ENCODE measurements at places on chromosomes 11 and 22. TPM values are rescaled to one million over a fixed set of nuclear protein-coding genes. Genes with fewer than 3 reads are reported as not detected.

The DDTL gene
- total RNA-seq, result 2.2 TPM

The OR8A1 gene
- 0.50 TPM for total RNA-seq

The CASP1 gene
- total RNA-seq, result 1.8 TPM

The GUCY1A2 gene
- 4.3 TPM for total RNA-seq

DNA sequence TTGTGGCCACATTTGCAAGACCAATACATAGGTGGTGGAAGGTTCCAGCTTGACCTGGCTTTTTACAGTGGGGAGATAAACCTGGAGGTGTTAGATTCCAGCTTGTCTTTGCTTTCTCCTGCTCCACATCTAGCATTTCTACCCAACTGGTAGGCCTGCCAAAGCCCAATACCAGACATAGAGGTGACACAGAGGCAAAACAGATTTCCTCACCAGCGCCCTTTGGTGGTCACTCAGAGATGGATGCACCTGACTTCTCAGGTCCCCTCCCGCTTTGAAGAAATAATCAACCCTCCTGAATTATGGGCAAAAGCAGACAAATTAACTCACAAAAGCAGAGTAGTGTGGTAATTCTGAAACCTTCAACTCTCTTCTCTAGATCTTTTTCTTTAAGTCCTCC, 1356.2 kb downstream of the FAM181B start:
- no peak overlapping the region for H3K27ac ChIP-seq
- no peaks in the 10 kb centered on the region for H3K36me3 ChIP-seq
- no peak for DNase-seq
- H3K27me3 ChIP-seq, result no peaks in the 10 kb centered on the region

GRCh38 chr11:19947537-19948114, 212.6 kb downstream of the DBX1 start:
- H3K27ac ChIP-seq, result no peak overlapping the region
- H3K4me3 ChIP-seq, result no peak overlapping the region
- no peaks in the 10 kb centered on the region for H3K36me3 ChIP-seq
- DNase-seq, result no peak
- H3K4me1 ChIP-seq, result no peaks in the 10 kb centered on the region

GRCh38 chr11:86374069-86374468, 618 bp upstream of the CCDC81 start:
- no peak overlapping the region for H3K27ac ChIP-seq
- H3K4me3 ChIP-seq, result no peak overlapping the region
- no peaks in the 10 kb centered on the region for H3K4me1 ChIP-seq
- DNase-seq, result no peak
- no peaks in the 10 kb centered on the region for H3K27me3 ChIP-seq

- H3K27me3 ChIP-seq, result no peaks in the 10 kb centered on the region
Measured at GRCh38 chr11:63595296-63595695, 18.9 kb downstream of the PLAAT3 start.

GRCh38 chr22:42977569-42977968, 37.4 kb downstream of the PACSIN2 start:
- no peak overlapping the region for H3K27ac ChIP-seq
- H3K4me1 ChIP-seq, result peaks cover 12% of the 10 kb centered on the region
- DNase-seq, result no peak
- H3K36me3 ChIP-seq, result no peaks in the 10 kb centered on the region

- no peak overlapping the region for H3K4me3 ChIP-seq
- H3K4me1 ChIP-seq, result no peaks in the 10 kb centered on the region
- H3K36me3 ChIP-seq, result no peaks in the 10 kb centered on the region
Measured at GRCh38 chr11:10484461-10485180, 29.6 kb downstream of the AMPD3 start.

DNA sequence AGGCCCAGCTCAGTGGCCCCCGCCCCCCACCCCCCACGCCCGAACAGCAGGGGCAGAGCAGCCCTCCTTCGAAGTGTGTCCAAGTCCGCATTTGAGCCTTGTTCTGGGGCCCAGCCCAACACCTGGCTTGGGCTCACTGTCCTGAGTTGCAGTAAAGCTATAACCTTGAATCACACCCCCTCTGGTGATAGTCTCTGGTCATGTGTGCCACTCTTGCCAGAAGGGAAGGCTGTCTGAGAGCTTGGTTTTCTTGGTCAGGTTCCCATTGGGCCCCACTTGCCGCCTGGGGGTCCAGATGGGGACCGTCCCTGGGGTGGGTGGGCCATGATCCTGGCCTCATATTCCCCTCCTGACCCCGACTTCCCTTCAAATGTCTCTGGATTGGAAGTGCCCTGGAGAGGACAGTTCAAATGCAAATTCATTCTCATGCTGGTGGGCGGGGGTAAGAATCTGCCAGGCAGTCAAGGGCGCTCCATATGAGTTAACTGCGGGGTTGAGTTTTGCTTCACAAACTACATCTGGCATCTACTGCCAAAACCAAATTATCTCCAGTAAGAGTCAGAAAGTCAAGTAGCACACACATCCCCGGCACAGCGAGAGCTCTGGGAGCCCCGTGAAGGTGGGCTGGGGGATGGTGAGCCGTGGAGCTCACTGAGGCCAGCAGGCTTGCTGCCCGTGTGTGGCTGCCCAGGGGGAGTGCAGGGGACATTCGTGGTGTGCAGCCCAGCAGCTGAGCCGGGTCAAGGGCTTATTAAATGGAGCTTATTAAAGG, 35.7 kb downstream of the B3GAT1 start:
- DNase-seq, result no peak
- no peak overlapping the region for H3K4me3 ChIP-seq
- no peaks in the 10 kb centered on the region for H3K4me1 ChIP-seq
- no peak overlapping the region for H3K27ac ChIP-seq
- no peaks in the 10 kb centered on the region for H3K27me3 ChIP-seq
- H3K36me3 ChIP-seq, result no peaks in the 10 kb centered on the region

DNA sequence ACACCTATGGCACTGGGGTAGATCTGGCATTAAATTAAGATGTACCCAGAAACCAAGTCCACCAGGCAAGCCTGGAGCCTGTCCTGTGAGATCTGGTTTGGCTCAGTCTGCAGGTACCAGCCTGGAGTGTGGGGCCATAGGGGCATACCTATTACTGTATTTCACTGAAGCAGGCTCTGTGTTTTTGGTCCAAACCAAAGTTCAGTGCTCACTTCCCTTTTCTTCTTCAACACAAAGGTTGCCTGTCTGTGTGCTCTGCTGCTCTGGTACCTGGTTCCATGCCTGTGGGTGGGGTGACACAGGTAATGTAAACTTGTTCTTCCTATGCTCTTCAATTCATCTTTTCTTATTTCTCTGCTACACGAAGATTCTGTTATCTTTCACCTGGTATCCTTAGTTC, 19.8 kb upstream of the GLYATL2 start:
- no peak for DNase-seq
- no peaks in the 10 kb centered on the region for H3K36me3 ChIP-seq
- no peak overlapping the region for H3K27ac ChIP-seq
- H3K4me1 ChIP-seq, result no peaks in the 10 kb centered on the region
- no peaks in the 10 kb centered on the region for H3K27me3 ChIP-seq

DNA sequence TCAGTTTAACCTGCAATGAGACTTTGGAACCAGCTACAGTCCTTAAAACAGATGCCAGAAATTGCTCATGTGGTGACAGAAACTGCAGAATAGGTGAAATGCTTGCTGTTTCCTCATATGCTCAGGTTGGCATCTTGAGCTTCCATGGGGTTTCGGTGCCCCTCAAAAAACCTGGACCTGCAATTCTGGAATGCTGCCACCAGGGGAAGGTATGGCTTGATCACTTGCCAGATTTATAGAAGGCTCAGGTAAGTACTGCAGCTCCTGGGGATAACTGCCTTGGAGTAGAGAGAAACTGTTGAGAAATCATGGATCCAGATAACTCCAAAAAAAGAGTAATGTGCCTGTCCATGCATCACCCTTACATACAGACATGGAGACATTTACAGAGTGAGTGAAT, 113.0 kb downstream of the CTTN start:
- H3K27ac ChIP-seq, result no peak overlapping the region
- no peaks in the 10 kb centered on the region for H3K4me1 ChIP-seq
- H3K4me3 ChIP-seq, result no peak overlapping the region

GRCh38 chr22:17369439-17370025, at the start of gene CECR2:
Gene CECR2 (plus strand): TSS chr22:17369460. CDS start chr22:17369784, 324 bp downstream.
- H3K36me3 ChIP-seq, result no peaks in the 10 kb centered on the region
- DNase-seq, result peak; percentile 27
- H3K27me3 ChIP-seq, result no peaks in the 10 kb centered on the region
- peak within 1 kb of the TSS; percentile 55 for H3K4me3 ChIP-seq

- no peaks in the 10 kb centered on the region for H3K36me3 ChIP-seq
- H3K27me3 ChIP-seq, result no peaks in the 10 kb centered on the region
- H3K27ac ChIP-seq, result no peak overlapping the region
- peaks cover 31% of the 10 kb centered on the region for H3K4me1 ChIP-seq
- H3K4me3 ChIP-seq, result no peak overlapping the region
Measured at GRCh38 chr11:46345881-46346484, 1.3 kb upstream of the DGKZ start.

- DNase-seq, result no peak
- H3K36me3 ChIP-seq, result no peaks in the 10 kb centered on the region
- no peak overlapping the region for H3K4me3 ChIP-seq
Measured at GRCh38 chr22:31179345-31179744, 19.4 kb downstream of the RNF185 start.

GRCh38 chr11:70470127-70470526, 71.8 kb downstream of the CTTN start:
- no peak for DNase-seq
- no peaks in the 10 kb centered on the region for H3K36me3 ChIP-seq
- no peak overlapping the region for H3K4me3 ChIP-seq
- H3K27me3 ChIP-seq, result no peaks in the 10 kb centered on the region
- H3K27ac ChIP-seq, result no peak overlapping the region

Data from testis (tissue), 5 donors.